Activated CD4-positive, CD25-positive, alpha-beta regulatory T cell treated with anti-CD3 and anti-CD28 coated beads, Interleukin-2, amount 50 U/mL, for 24 hours (primary cell): ENCODE measurements at places on chromosomes 6 and 20.

DNA sequence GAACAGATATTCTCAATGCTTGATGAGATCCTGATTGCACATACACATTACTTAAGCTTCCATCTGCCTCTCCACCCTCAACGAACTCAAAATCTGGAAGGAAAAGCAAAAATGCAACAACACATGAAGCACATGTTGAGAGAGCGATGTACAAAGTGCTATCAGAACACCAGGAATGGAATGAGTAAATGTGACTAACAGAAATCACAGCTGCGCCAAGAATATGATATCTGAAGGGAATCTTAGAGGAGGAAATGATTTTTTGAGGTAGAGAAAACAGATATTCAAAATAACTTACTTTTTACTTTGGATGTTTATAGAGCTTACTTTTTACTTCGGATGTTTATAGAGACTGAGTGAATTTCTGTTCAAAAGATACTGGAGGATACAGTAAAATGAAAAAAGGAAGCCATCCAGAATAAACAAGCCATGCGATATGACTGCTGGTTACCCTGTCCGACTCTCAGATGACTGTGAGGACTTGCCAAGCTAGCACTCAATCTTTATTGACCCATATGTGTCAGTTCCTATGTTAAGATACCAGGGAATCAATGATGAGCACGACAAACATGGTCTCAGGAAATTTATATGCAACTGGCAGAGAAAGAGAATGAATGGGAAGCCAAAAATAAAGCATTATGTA, 102.0 kb downstream of the SMLR1 start:
- ATAC-seq: no peak

DNA sequence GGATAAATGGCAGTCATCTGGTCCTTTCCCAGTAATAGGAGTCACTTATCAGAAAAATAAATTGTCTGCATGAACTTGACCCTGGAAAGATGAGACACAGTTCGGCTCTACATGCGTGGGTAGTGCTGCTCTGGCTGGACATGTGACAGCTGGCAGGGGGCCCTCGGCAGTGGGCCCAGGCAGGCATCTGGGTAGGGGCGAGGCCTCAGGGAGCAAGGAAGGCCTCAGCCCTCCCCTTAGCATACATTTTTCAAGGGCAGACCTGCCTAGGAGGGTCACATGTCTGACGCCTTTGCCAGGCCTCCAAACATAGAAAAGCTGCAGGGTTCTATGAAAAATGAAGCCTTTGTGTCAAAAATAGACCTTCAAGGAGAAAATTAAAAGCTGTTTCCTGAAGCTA, 12.8 kb upstream of the ILRUN start:
- ATAC-seq: no peak

DNA sequence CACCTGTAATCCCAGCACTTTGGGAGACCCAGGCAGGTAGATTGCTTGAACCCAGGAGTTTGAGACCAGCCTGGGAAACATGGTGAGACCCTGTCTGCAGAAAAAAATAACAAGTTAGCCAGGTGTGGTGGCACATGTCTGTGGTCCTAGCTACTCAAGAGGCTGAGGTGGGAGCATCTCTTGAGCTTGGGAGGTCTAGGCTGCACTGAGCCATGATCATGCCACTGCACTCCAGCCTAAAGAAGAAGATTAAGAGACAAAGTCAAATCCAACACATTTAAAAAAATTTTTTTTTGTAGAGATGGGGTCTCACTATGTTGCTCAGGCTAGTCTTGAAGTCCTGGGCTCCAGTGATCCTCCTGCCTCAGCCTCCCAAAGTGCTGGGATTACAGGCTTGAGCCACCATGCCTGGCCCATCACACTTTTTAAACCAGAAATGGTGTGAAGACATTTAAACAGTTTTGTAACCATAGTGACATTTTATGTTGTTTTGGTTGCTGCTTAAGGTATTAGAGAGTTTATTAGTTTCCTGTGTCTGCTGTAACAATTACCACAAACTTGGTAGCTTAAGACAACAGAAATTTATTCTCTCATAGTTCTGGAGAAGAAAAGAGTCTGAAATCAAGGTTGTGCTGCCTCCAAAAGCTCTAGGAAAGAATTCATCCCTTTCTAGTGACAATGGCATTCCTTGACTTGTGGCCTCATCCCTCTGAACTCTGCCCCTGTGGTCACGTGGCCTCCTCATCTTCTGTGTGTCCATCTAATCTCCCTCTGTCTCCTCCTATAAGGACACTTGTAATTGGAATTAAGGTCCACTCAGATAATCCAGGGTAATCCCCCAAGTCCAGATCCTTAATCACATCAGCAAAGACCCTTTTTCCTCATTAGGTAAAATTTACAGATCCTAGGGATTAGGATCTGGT, 104.6 kb upstream of the TNFAIP3 start:
- ATAC-seq: no peak

- ATAC-seq: no peak
Observed at GRCh38 chr6:129370268-129370916, 339.6 kb downstream of the ARHGAP18 start.

DNA sequence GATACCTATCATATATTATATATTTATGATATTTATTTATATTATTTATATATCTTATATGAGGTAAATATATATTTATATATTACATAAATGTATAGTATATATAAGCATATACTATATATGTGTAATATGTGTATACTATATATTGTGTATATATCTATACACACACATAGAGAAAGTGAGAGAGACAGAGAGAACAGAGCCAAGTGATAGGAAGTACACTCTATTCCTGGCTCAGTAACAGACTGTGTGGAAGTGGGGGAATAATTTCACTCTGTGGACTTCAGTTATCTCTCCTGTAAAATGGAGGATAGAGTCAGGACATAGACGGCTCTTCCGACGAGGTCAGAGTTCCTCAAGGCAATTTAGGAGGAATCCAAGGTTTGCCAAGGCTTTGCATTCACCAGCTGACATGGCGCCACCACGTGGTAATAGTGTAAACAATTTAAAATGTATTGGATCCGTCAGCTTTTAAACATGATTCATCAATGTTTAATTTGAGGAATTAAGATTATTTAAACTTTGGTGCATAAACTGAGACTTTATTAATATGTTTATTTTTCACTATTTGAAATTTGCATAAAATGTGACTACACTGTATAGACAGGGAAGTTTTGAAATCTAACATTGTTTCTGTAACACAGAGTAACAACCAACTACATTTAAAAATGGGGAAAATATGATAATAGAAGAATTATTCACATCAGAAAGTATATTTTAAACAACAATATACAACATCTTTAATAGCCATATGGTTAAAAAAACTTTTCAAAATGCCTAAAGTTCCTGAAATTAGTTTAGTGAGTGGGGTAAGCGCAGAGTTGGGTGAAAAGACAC, 75.4 kb upstream of the TMEM244 start:
- ATAC-seq: no peak

DNA sequence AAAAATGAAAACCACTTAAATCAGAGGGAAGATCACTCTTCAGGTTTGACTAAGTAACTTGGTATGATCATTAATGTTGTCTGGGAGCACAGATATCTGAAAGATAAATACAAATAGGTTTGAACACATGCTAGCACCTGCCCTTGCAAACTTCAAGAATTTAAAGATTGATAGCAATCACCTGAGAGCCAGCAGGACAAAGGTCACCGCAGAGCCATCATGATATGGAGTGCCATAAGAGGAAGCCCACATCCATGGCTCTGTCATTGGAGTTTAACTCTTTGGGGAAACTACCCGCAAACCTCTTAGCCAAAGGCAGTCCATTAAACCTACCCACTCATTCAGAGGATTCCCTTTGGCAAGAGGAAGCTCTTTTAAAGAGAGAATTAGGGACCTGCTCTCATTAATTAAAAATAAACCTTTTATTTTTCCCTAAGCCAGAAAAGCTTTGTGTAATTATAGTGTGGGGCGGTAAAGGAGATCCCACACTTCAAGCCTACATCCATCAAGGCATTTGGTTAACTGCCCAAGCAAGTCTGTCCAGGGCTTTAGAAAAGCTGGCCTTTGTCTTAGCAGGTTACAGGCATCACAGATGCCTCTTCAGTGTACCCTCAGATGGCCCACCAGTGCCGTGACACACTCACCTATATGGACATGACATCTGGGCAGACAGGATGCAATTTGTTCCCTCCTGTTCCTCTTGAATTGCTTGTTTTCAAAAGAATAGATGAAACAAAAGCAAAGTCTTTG, 73.0 kb downstream of the SASH1 start:
- ATAC-seq: no peak

- no peak for ATAC-seq
Observed at GRCh38 chr6:163782436-163783003, 368.0 kb downstream of the QKI start.

DNA sequence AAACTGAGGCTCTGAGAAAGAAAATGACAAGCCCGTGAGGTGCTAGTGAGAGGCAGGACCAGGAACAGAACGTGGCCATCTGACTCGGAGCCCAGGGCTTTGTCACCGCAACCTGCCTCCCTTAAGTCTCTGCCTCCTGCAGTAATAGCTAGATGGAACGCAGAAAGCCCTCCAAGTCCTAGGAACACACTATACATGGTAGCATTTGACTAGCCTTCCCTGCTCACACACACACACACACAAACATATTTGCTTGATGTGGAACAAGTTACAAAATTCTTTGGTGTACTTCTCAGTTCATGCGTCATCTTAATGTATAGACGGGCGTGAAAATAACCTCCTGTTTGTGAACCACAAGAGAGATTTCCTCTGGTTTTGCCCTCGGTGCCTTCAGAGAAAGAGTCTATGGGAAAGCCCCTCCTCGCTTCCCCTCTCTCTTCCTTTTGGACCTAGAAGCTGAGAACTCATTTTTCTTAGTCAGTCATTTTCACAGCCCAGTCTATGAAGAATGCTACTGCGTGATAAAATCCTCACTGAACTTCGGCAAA, 38.8 kb downstream of the C6orf52 start:
- ATAC-seq: no peak

DNA sequence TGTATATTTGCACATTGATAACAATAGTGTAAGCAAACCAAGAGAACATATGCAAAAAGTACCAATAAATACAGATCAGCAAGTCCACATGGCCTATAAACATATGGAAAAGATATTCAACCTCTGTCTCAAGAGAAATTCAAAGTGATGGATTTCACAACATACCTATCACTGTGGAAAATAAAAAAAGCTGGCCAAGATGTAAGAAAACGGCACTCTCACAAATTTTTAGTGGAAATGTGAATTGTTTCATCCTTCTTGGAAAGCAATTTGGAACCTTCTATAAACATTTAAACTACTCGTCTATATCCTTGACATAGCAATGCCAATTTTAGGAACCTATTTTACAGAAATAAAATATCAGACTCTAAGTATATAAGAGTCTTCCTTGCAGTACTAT, 559.8 kb downstream of the QKI start:
- ATAC-seq: no peak

- no peak for ATAC-seq
Observed at GRCh38 chr6:156954816-156955215, 177.6 kb downstream of the ARID1B start.
